Karpas-422 (cell line): ENCODE measurements at places on chromosomes 3 and 15. TPM values are rescaled to one million over a fixed set of nuclear protein-coding genes. Genes with fewer than 3 reads are reported as not detected.
A peak's percentile ranks its signal among the peaks of the same experiment; 100 is the strongest.

The RBPMS2 gene
- not detected in 2 replicates for total RNA-seq

The GPR62 gene
- total RNA-seq, result not detected in 2 replicates

The MKRN2 gene
- total RNA-seq, result 41.9 and 44.5 TPM in 2 replicates

The GRK7 gene
- total RNA-seq, result not detected in 2 replicates

GRCh38 chr15:100311154-100311625, 30.6 kb downstream of the ADAMTS17 start:
- no peaks in the 10 kb centered on the region for H3K36me3 ChIP-seq
- no peaks in the 10 kb centered on the region for H3K27me3 ChIP-seq
- no peak overlapping the region for H3K4me3 ChIP-seq
- DNase-seq, result no peak
- no peaks in the 10 kb centered on the region for H3K4me1 ChIP-seq
- no peak overlapping the region for H3K27ac ChIP-seq

DNA sequence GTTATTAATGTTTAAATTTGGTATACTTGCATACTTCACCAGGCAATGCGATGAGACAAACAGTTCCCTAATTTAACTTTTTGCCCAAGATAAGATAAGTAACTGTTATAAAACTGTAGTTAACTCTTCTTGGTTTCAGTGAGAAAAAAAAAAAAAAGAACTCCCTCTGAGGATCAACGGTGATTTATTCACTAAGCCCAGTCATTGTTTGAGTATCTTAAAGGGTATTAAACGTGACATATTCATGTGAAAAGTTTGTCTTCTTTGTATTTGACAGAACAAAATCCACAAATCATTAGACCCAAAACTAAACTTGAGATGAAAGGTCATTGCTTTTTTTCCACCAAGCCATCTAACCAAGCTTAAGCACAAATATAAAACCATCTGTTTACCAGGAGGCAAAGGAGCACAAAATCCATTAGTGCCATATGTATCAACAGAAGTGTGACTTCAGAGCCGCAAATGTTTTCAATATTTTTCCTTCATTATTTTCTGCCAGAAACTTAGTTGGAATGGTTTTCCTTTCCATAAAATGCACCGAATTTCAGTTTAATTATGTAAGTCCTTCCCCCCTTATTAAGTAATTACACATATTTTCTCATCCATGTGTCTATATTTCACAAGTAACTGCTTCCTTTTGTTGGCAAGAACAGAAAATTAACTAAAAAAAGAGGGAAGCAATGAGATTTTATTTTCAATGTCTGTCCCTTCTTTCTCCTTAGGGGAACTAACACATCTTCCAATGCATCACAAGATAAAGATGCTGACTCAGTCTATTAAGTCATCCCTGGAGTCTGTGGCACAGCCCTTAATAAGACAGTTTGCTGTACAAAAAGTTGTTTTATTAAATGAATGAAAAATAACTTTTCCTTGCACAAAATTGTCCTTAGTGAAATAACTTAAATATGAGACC, 92.2 kb upstream of the RAP2B start:
- no peaks in the 10 kb centered on the region for H3K27me3 ChIP-seq
- DNase-seq, result no peak
- no peaks in the 10 kb centered on the region for H3K36me3 ChIP-seq
- H3K4me3 ChIP-seq, result no peak overlapping the region
- no peaks in the 10 kb centered on the region for H3K4me1 ChIP-seq

DNA sequence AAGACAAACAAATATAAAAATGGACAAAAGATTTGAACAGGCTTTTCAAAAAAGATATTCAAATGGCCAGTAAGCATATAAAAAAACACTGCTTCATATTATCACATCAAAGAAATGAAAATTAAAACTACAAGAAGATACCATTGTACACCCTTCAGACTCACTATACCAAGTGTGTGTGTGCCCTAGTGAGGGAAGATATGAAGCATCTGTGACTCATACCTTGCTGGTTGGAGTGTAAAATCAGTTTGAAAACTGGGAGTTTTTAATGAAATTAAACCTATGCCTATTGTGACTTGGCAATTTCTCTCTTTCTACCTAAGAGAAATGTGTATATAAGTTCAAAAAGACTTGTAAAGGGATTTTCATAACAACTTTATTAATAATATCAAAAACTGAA, 23.5 kb upstream of the SLC15A2 start:
- H3K4me3 ChIP-seq, result no peak overlapping the region
- no peaks in the 10 kb centered on the region for H3K27me3 ChIP-seq
- H3K4me1 ChIP-seq, result peaks cover 38% of the 10 kb centered on the region
- peaks cover 36% of the 10 kb centered on the region for H3K36me3 ChIP-seq
- DNase-seq, result no peak

DNA sequence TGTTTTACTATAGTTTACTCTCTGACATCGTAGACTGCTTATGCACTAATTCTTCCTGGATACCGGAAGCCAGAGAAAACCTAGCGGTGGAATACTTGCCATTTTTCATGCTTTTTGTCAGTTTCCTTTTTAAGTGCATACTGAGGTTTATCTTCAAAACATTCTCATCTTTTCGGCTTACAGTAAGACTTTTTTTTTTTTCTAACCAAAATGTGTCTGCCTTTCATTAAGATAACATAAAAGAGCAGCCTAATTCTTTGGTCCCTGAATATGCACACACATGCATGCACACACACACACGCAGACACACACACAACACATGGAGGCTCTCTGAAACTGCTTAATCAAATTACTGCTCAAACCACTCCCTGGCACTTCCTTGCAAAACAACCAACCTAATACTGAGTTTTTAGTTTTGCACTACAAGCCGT, 1.3 kb downstream of the ZNF445 start:
- H3K4me3 ChIP-seq, result peak overlapping the region; percentile 67
- peak overlapping the region; percentile 14; the same call in 1 of the 2 replicates for H3K27ac ChIP-seq
- no peaks in the 10 kb centered on the region for H3K36me3 ChIP-seq

- no peak overlapping the region for H3K4me3 ChIP-seq
- no peaks in the 10 kb centered on the region for H3K27me3 ChIP-seq
These were observed 536 bp downstream of the ATP10A start for GRCh38 chr15:25862472-25863110.

- H3K27ac ChIP-seq, result no peak overlapping the region
- DNase-seq, result no peak
- H3K27me3 ChIP-seq, result no peaks in the 10 kb centered on the region
- no peaks in the 10 kb centered on the region for H3K4me1 ChIP-seq
These were observed 31.5 kb upstream of the KY start for GRCh38 chr3:134682196-134682880.

DNA sequence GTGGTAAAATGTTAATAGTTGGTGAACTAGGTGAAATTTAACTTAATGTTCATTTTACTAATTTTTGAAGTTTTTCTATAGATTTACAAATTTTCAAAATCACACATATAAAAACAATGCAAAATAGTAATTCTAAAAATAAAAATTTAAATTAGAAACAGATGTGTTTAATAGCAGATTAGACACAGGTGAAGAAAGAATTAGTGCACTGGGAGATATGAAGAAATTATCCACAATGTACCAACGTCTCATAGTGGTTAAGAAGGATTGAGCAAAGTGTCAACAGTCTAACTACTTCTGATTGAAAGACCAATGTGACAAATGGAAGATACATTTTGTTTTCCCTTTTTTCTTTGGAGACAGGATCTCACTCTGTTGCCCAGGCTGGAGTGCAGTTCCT, 26.5 kb downstream of the SPG11 start:
- no peak overlapping the region for H3K27ac ChIP-seq
- H3K36me3 ChIP-seq, result peaks cover 44% of the 10 kb centered on the region
- H3K4me1 ChIP-seq, result no peaks in the 10 kb centered on the region
- no peak overlapping the region for H3K4me3 ChIP-seq
- DNase-seq, result no peak

- no peak overlapping the region for H3K27ac ChIP-seq
- H3K36me3 ChIP-seq, result peaks cover 17% of the 10 kb centered on the region
- DNase-seq, result no peak
- no peaks in the 10 kb centered on the region for H3K4me1 ChIP-seq
- no peak overlapping the region for H3K4me3 ChIP-seq
These were observed 33.5 kb downstream of the BDH1 start for GRCh38 chr3:197522183-197522715.

DNA sequence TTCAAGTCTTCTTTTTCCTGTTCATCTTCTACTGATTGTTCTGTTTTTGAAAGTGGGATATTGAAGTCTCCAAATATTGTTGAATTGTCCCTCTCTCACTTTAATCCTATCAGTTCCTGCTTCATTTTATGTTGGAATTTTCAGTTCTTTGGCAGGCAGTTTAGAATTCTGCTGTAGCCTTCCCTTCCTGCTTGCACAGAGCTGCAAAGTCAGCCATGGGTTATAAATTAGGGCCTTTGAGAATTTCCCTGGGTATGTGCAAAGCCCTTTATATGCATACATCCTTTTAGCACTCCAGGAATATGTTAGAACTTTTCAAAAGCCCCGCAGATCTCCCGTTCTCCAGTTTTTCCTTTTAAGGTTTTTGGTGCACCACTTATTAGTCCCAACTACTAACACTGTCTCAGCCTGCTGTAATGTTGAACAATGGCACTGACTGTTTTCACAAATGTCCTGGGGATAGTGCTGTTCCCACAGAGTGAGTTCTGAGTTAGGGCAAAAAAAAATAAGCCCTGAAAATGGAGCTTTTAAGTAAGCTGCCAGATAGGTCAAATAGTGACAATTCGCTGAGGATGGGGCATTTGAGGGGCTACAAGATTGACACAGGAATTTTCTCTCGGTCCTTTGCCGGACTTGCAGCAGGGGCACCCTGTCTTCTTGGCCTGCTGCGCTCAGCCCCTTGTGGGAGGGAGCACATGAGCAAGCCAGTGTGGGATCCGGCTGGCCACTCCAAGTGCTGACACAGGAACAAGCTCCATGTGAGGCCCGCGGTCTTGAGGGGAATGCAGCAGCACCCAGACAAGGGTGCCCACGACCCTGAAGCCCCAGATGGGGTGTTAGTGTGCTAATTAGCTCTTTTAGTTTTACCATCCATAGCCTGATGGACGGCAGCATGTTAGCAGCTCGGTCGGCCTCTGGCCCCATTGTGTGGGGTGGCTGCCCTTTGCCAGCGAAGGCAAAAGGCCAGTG, 96.0 kb downstream of the VPS8 start:
- H3K36me3 ChIP-seq, result peaks cover 20% of the 10 kb centered on the region
- no peak overlapping the region for H3K27ac ChIP-seq
- no peaks in the 10 kb centered on the region for H3K27me3 ChIP-seq

DNA sequence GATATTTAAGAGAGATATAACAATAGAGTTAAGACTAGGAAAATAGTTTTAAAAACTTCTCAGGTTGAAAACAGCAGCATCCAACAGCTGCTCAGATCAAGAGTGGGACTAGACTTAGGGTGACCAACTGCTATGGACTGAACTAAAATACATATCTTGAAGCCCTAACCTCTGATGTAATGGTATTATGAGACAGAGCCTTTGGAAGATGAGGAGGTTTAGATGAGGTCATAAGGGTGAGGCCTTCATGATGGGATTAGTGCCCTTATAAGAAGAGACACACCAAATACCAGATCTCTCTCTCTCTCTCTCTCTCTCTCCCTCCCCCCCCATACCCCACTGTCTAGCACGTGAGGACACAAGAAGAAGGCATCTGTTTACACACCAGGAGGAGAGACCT, 37.4 kb upstream of the GALNT15 start:
- H3K4me3 ChIP-seq, result no peak overlapping the region
- no peaks in the 10 kb centered on the region for H3K4me1 ChIP-seq
- H3K36me3 ChIP-seq, result no peaks in the 10 kb centered on the region
- H3K27ac ChIP-seq, result no peak overlapping the region
